Activated CD8-positive, alpha-beta memory T cell treated with anti-CD3 and anti-CD28 coated beads for 1 hour (primary cell): ENCODE measurements at places on chromosomes 4 and X.

- no peak for DNase-seq
Measured at GRCh38 chr4:37719021-37719420, 32.8 kb upstream of the RELL1 start.

- DNase-seq: no peak
Measured at GRCh38 chrX:17005712-17006368, 59.4 kb downstream of the REPS2 start.

- DNase-seq: no peak
Measured at GRCh38 chr4:150164055-150164454, 85.8 kb downstream of the DCLK2 start.

DNA sequence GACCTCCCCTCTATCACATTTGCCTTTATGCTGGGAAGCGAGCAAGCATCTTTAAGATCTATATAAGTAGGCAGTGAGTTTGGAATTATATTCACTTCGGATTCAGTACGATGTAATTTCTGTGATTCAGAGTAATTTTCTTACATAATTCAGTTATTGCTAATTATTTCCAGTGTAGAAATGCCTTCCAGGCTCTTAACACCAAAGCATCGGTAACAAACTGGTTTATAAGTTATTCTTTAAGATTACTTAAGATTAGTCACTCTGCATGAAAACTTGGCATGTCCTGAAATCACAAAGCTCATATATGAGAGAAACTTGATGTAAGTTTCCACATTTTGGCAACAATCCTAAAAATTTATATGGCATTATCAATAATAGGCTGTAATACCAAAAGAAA lies 120.8 kb downstream of the ADAMTS3 start:
- DNase-seq: no peak

GRCh38 chr4:6770581-6771228 lies 11.8 kb upstream of the KIAA0232 start:
- no peak for DNase-seq

- no peak for DNase-seq
Measured at GRCh38 chr4:8164194-8164565, 5.6 kb upstream of the ABLIM2 start.

DNA sequence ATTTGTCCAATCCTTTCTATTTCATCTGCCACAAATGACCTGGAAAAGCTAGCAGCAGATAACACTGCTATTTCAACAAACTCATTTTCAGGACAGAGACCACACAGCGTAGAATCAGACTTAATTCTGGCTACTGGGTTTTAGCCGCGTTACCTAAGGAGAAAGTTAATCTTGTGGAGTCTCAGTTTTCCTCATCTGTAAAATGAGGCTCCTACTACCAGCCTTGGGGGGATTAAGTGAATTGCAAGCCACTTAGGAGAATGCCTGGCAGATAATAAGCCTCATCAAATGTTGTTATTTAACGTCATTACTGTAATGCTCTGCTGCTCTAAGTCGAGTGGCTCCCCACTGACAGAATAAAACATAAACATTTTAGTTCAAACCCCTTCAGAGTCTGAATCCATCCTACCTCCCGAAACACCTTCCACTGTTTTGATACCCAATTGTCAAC lies 1.4 kb downstream of the CCNI start:
- DNase-seq: no peak

- peak; percentile 10 for DNase-seq
Measured at GRCh38 chrX:46588263-46588662, 14.7 kb downstream of the CHST7 start.

GRCh38 chr4:7040765-7041164 lies 2.4 kb upstream of the TADA2B start:
- no peak for DNase-seq

- DNase-seq: no peak
Measured at GRCh38 chrX:46256875-46257274, 288.3 kb downstream of the ZNF674 start.

GRCh38 chr4:17932041-17932440 lies 89.5 kb downstream of the LCORL start:
- no peak for DNase-seq

- no peak for DNase-seq
Measured at GRCh38 chr4:6405397-6405706, 67.1 kb downstream of the PPP2R2C start.

DNA sequence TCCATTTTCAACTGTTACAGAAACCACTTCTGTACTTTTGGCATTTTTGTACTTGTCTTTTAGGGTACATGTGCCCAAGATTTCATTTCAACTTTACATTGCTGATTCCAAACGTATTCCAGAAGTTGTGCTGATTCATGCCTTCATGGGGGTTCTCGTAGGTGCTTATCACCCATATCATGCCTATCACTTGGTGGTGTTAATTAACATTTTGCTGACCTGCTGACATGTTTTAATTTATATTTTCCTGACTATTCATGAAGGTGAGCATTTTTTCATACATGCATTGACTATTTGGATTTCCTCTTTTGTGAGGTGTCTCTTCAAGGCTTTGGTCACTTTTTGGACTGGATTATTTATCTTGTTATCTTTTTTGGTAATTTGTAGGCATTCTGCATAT lies 64.1 kb downstream of the CC2D2A start:
- no peak for DNase-seq

GRCh38 chr4:71130827-71131603 lies 137.6 kb downstream of the DCK start:
- DNase-seq: no peak

DNA sequence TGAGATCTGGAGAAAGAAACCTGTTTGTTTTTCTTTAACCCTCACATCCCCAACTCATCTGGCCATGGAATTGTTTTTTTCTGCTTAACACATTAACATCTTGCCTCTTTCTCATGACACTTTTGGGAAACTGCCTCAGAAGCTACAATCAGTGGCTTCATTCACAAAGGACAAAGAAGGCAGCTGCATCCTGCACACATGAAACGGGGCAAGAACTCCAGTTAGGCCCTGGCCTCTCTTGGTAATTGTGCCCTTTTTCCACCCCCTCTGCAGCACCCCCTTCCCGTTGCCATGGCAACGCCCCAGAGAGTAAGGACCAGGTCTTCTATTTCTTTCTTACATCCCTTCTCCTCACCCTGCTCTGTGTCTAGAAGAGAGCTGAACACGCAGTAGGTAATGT lies 103.4 kb downstream of the PDGFRA start:
- no peak for DNase-seq

GRCh38 chrX:134804779-134805178 lies 146.5 kb upstream of the PLAC1 start:
- no peak for DNase-seq

DNA sequence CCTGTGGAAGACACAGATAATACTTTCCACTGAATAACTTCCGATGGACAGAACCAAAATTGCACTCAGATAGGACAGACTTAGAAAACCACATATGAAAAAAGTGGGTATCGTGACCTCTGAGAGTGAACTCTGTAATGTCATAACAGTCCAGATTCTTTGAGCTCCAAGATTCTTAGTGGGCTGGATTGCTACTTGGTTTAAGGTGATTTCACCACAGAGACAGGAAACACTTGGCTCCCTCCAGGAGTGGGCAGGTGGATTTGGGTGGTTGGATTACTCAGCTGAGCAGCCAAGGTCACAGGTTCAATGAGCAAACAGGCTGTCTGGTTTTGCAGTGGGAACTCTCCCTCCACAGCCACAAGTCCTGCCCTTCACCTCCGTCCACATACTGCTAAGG lies 126.0 kb downstream of the AFAP1 start:
- DNase-seq: no peak

- DNase-seq: no peak
Measured at GRCh38 chr4:23811161-23811560, 78.7 kb downstream of the PPARGC1A start.

- DNase-seq: no peak
Measured at GRCh38 chrX:23554304-23554703, 113.0 kb upstream of the PRDX4 start.

GRCh38 chrX:21632027-21632426 lies 26.1 kb downstream of the KLHL34 start:
- DNase-seq: no peak

DNA sequence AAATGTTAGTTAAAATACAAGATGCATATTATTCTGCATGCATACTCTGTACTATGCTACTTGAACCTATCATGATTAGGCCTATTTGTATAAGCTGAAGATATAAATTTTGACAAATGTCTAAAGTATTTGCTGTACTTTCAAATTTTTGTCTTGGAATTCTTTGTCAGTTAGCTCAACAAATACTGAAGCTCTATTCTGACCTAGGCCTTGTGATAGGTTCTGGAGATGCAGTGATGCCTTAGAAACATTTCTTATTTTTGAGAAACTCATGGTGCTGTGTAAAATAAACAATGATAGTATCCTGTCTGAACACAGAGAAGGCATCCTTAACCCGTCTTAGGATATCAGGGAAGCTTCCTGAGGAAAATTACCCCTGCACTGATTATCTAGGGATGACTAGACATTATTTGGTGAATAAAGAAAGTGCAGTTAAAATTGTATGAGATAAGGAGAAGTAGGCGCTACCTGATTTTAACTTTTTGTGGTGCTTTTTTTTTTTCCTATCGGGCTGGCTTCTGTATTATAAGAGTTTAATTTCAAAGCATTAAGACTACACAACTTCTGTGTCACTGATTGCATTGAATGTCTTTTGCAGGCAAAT lies 43.4 kb downstream of the MOB1B start:
- no peak for DNase-seq

- no peak for DNase-seq
Measured at GRCh38 chrX:121307449-121307848, 260.0 kb downstream of the GLUD2 start.

- no peak for DNase-seq
Measured at GRCh38 chr4:3177426-3177825, 71.5 kb upstream of the MSANTD1 start.

DNA sequence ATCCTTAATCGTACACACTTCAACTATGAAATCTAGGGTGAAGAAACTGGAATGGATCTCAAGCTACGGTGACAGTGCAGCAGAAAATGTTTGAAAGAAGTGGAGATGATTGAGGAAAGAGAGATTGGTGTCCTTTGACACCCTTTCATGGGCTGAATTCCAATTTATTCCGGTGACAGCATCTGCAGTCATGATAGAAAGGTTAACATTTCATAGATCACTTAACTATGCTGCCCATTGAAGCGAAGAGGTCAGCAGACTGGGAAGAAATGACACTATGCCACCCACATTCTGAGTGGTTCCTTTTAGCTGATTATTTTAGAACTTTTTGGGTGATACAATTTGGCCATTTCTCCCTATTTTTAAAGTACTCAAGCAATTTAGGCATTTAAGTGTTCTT lies 82.3 kb downstream of the DNAAF6 start:
- DNase-seq: no peak

- no peak for DNase-seq
Measured at GRCh38 chr4:16263056-16263455, 36.8 kb upstream of the TAPT1 start.

- DNase-seq: no peak
Measured at GRCh38 chr4:3439391-3439790, 2.4 kb upstream of the HGFAC start.

DNA sequence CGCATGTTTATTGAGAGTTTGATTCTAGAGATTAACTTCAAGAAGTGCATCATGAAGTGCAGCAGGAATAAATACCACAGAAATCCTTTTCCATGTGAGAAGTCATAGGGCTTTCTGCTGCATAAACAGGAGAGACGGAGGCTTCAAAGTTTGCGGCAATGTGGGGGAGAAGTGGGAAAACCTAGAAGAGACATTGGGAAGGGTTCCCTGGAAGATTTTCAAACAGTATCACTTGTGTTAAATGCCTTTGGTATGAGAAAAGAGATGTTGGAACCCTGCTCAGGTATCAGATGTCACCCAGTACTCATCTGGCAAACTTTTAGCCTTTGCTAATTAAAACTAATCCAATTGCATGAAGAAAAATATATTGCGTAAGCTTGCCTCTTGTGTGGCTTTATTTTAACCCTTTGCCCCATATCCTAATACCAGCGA lies 15.4 kb downstream of the NHS start:
- no peak for DNase-seq

DNA sequence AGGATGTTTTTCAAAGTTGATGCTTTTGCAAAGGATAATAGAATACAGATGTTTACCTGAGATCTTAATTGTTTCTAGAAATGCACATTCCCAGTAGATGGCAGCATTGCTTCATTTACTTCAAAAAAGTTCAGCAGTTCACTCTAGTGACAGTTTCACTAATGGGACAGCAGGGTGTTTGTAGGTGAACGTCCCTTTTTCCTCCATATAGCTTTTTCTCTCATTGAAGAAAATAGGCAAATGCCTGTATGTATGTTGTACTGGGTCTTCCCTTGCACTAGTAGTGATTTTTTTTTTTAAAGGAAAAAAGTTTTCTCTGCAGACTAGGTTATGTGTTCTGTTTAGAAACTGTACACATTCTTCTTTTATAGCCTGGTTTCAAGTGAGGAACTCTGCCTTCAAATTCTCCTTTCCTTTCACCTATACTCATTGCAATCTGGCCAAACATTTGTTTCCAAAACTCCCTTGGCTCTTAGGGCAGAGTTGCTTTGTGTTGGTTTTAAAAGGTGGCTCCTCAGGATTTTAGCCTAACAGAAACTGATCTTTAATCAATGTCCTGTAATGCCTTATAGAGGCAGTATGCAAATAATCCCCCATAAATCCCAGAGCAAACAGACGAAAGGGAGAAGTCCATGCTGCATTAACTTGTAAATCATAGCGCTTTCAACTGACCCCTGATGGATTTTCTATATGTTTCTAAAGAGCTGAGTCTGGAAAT lies 86.3 kb downstream of the EGF start:
- peak; percentile 3 for DNase-seq

DNA sequence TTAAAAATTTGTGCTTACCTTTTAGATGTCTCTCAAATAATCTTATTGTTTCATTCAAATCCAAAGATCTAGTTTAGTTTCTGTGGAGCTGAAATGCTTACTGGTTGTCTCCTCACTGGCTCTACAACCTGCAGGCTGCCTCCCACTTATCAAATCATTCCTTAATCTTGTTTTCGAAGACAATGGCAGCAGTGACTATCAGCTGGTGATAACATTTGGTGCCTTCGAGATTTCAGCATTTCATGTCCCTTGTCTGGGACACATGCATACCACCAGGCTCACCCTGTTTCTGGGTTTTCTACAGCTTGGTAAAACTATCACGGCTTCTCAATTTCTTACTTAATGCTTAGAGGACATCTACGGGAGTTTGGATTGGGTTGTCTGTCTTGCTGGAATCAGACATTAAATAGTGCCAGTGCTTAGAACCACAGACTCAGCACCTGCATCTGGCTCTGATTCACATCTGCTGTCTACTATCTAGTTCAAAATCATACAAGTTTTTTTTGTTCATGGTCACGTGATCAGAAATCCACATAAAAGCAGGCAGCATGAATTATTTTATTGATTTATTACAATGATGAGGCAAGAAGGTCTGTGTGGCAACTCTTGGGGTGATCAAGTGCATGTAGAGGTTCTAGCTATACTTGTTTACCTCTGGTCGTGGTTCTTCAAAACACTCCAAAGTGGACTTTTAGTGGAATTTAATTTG lies 32.0 kb upstream of the SMARCAD1 start:
- DNase-seq: no peak
